Common myeloid progenitor, CD34-positive (primary cell): ENCODE measurements at places on chromosomes 5 and 9.

DNA sequence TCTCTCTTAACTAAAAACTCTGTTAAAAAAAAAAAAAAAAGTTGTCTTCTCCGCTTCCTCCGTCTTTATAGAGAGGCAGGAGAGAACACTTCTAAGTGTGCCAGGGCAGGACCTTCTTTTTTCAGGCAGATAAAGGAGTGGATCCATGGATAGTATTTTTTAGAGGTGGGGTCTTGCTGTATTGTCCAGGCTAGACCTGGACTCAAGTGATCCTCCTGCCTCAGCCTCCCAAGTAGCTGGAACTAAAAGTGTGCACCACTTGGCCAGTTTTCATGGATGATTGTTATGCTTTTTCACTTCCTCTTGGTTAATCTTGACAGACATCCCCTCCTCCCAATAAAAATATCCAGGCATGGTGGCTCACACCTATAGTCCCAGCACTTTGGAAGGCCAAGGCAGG is 20.0 kb upstream of the GNE start:
- no peak for DNase-seq

- DNase-seq = no peak
Observed at GRCh38 chr9:1707291-1707690, 307.9 kb upstream of the SMARCA2 start.

- DNase-seq = no peak
Observed at GRCh38 chr5:130805648-130806047, 359.4 kb downstream of the HINT1 start.

DNA sequence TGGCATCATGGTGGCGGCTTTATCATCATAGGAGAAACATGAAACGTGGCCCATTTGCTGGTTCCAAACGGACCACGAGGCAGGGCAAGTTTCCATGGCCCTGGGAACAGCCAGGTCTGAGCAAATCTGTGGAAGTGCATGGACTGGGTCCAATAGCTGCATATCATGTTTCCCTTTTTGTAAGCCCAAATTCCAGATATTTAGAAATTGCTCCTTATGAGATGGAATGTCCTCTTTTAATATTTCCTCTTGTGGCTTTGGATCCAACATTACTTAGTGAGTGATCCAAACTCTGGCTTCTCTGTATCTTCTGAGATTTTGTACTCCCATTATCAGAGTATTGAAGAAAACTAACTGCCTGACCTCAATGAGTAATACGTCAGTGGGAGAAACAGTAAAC is 79.8 kb upstream of the FBXL7 start:
- no peak for DNase-seq

GRCh38 chr5:146041180-146041789 is 64.1 kb downstream of the PLAC8L1 start:
- peak; percentile 24 for DNase-seq
